Bronchial epithelial cell (primary cell): ENCODE measurements at places on chromosomes 7 and 10. TPM values are rescaled to one million over a fixed set of nuclear protein-coding genes. Genes with fewer than 3 reads are reported as not detected.
A peak's percentile ranks its signal among the peaks of the same experiment; 100 is the strongest.

- DNase-seq, result no peak
Measured at GRCh38 chr10:32445036-32445435, 904 bp upstream of the CCDC7 start.

DNA sequence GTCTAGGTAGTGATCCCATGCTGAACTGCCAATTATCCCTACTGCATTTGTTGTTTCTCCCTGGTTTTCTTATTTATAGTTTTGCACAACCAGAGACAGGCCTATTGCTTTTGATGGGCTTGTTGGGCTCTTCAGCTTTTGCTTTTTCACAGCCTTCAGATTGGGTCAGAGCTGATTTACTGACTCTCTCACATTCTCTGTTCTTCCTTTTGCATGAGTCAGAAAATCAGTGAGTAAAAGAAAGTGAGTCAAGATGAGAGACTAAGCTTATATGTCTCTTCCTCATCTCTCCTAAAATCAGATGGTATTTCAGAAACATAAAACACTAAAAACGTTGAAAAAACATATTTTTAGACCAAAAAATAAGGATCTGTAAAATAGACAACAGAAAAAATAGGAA lies 1135.4 kb downstream of the XPNPEP1 start:
- DNase-seq, result peak; percentile 78

The GPR26 gene
- total RNA-seq, result not detected in 2 replicates

DNA sequence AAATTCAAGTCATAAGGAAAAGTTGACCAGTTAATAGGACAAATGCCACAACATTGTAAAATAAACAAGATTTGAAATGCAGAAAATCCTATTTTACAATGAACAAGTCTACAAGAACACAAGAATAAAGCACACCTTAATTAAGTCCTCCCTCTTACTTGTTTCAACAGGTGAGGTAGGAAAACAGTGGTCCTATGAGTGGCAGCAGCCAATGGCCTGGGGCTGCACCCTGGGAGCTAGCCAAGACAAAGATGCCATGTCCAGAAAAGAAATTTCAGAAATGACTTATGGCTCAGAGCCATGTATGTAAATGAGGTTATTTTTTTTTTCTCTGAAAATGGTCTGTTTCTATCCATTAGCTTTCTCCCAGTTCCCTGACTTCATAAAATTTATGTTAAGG lies 14.3 kb downstream of the KLLN start:
- peak; percentile 56 for DNase-seq

The WNT8B gene
- not detected in 2 replicates for total RNA-seq

- no peak for DNase-seq
Measured at GRCh38 chr7:93359520-93360198, 127.5 kb downstream of the VPS50 start.

DNA sequence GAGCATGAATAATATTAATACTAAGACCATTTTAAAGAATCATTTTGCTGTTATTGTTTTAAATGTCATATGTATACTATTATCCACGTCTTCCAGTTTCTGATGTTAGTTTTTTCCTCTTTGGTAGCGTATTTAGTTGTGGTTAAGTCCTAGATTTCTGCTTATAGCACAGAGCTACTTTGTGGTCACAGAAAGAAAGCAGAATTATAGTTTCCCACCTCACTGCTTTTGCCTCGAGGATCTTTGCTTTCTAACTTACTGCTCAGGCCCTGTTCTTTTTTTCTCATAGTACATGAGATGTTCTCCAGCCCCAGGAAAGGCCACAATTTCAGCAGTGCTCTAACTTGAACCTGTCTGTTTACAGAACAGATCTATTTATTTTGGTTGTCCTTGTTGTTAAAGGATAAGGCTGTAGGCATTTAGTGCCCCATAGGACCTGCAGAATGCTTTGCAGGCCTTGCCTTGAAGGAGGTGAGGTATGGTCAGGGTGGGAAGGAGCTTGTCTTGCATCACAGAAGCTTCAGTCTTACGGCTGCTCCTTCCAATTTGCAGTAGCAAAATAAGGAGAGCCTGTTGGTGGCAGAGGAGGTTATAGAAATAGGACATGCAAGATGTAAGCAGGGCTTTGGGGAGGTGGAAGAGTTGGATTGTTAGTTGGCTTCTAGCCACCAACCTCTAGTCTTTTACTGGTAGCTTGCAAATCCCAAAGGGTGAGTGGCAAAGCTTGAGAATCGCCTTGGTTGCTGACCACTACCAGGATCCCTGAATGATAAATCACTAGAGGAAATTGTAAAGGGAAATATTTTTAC lies 129.1 kb downstream of the LRRC4 start:
- no peak for DNase-seq

The DNAJC30 gene
- 0.79 and 1.2 TPM in 2 replicates for total RNA-seq

DNA sequence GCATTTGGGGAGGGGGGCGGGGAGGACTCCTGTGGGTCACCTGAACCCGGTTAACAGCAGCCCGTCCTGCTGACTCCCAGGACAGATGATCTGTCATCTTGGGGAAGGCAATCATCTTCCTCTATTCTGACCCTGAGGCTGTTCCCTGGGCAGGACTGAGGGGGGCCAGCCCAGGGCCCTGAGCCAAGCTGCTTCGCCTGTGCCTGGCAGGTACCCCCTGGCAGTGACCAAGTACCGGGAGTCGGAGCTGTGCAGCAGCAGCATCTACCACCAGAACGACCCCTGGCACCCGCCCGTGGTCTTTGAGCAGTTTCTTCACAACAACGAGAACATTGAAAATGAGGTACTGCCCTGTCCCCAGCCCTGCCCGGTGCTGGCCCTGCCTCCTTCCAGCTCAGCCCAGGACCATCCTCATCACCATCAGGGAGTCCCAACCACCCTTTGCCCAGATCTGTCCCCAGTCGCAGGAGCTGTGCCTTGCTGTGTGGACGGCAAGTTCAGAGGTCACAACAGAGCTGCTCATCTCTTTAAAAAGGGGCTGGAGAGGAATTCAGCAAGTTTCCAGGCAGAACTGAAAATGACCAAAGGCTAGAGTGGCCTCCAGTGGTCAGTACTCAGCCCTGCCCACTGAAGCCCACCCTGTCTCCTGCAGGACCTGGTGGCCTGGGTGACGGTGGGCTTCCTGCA lies 8.1 kb downstream of the AOC1 start:
- no peak for DNase-seq

The VENTX gene
- total RNA-seq, result not detected in 2 replicates

GRCh38 chr7:108434010-108434409 lies 22.2 kb downstream of the NRCAM start:
- no peak for DNase-seq
